ENCODE measurements at places on chromosomes 11 and 22. TPM values are rescaled to one million over a fixed set of nuclear protein-coding genes. Genes with fewer than 3 reads are reported as not detected.

- no peak for DNase-seq
Observed at GRCh38 chr11:113179181-113179704, 135.1 kb upstream of the TTC12 start.

GRCh38 chr11:12388173-12388572 is 10.8 kb downstream of the PARVA start:
- no peak for DNase-seq

DNA sequence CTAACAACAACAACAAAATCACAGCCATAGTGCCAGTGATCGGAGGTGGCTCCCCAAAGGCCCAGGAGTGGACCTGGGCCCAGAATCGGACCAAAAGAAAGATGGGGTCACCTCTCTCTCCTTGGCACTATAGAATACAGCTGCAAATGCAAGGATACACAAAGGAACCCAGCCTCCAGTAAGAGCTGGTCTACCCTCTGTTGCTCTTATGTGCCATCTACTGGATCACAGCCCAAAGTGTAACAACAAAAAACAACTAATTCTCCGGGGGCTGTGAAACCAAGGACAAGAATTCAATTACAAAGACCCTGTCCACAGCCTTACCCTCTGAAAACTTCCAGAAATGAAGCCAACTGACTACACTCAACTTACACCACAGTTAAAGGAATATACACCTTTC is 21.6 kb downstream of the OR8G5 start:
- no peak for DNase-seq

DNA sequence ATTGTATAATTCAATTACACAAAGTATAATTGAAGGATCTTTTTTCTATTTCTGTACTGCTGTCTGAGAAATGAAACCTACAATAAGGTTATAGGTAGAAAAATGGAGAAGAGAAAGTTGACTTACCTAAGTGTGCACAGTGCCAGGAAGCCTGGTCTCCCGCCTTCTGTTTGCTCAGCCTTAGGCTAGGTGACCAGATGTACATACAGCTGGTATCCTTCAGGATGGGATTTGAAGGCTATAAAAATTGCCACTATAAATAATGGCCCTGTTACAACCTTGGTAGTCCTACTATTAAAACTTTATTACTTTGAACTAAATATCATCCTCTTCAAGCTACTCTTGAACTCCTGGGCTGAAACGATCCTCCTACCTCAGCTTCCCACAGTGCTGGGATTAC is 19.7 kb downstream of the OR51E2 start:
- no peak for DNase-seq

DNA sequence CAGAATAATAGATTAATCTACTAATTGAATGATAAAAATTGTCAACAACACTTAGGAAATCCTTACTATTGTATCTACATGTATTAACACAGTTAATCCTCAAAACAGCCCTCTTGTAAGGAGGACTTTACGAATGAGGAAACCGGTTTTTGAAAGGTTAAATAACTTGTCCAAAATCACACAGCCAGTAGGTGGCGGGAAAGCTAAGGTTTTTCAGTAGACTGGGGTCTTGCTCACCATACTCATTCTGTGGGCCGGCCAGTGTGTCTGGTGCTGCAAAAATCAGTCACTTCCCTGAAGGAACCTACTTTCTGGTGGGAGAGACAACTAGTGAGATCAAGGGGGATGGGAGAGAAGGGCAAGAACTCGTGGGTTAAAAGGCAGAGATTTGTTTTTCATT is 3.8 kb downstream of the DCPS start:
- DNase-seq = no peak

DNA sequence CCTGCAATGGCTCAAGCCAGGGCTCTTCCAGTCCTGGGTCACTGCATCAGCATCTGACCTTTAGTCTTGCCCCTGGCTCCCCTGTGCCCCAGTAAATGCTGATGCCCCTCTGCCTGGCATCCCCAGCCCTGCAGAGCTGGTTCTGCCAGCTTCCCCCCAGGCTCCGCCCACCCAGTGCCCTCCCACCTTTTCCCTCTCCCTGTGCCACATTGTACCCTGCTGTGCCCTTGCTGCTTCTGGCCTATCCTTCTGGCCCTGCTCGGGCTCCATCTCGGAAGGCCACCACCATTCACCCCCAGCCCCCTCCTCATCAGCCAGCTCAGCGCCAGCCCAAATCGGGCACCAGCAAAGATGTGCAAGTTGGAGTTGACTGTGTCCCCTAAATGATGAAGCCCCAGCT is 7.4 kb downstream of the CAPN5 start:
- DNase-seq = no peak

GRCh38 chr22:48096411-48096810 is 1334.0 kb downstream of the TBC1D22A start:
- no peak for DNase-seq

DNA sequence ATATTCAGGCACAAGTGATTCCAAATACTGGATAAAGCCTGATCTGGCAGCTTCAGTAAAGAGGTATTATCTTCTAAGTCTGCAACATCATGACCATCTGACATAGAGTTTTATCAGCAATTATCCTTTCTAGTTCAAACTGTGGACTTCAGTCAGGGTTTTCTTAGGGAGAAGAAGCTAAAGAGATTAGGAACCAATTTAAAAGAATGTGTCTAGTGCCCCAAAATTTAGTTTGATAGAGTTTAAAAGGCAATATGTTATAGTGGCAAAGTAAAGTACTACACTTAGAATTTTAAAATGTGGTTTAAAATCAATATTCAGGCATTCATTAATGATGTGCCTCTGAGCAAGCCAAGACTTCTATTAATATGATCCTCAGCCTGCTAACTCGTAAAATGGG is 5.4 kb downstream of the PAK1 start:
- no peak for DNase-seq

- DNase-seq = no peak
Observed at GRCh38 chr11:31825838-31826484, 14.8 kb upstream of the PAX6 start.

- DNase-seq = no peak
Observed at GRCh38 chr11:100671471-100671870, 15.6 kb upstream of the ARHGAP42 start.

- no peak for DNase-seq
Observed at GRCh38 chr11:81222491-81222890, 1511.2 kb downstream of the FAM181B start.

DNA sequence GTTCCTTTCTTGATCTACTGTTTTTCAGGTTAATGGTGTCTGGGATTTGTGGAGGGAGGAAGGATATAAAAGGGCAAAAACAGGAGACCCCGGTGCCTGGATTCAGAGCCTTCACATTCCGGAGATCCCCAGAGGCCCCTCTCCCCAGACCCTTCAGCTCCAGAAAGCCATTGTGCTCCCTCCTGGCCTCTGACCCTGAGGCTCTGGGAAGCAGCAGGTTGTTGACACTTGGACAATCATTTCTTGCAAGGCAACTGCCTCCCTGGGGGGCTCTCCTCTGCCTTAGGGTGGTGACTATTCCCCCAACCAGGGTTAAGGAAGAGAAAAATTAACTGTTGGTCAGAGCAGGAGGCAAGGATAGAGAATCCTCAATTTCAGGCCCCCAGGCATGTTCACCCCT is 86.9 kb upstream of the NNMT start:
- DNase-seq = no peak

GRCh38 chr11:8719211-8719649 is 36.6 kb downstream of the RPL27A start:
- DNase-seq = peak; percentile 57

MRGPRE gene
- 0.36 TPM for total RNA-seq

GTSE1 gene
- total RNA-seq = 0.25 TPM

MPST gene
- total RNA-seq = 58.3 TPM

UPK3A gene
- not detected for total RNA-seq

RFPL2 gene
- 0.08 TPM for total RNA-seq

Data from left ventricle myocardium inferior (tissue), 1 donor.